ENCODE measurements at places on chromosomes 7 and 10.

GRCh38 chr10:75143353-75143752, 31.9 kb downstream of the SAMD8 start:
- no peak for DNase-seq

DNA sequence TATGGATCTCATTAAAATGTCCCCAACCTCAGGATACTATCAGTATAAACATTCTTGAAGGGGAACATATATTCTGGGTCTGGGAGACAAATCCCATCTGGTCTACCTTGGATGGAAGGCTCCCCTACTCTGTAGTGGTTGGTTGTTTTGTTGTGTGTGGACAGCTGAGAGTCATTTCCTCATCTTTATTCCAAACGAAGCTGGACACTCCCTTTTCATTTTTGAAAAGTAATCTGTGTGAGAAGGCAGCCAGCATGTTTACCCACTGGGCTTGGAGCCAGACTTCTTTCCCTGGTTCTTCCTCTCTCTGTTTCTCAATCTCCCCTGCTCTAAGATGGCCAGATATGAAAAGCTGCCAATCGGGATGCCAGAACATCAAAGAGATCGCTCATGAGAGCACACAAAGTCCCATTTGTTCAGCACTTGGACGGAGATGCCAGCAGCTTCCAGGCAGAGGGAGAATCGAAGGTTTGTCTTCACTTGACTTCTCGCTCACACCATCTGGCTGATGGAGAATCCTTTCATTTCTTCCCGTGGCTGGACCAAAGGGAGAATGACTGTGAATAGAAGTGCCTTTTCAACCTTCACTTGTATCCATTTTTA, 108.1 kb upstream of the AGR3 start:
- DNase-seq: peak; percentile 94

DNA sequence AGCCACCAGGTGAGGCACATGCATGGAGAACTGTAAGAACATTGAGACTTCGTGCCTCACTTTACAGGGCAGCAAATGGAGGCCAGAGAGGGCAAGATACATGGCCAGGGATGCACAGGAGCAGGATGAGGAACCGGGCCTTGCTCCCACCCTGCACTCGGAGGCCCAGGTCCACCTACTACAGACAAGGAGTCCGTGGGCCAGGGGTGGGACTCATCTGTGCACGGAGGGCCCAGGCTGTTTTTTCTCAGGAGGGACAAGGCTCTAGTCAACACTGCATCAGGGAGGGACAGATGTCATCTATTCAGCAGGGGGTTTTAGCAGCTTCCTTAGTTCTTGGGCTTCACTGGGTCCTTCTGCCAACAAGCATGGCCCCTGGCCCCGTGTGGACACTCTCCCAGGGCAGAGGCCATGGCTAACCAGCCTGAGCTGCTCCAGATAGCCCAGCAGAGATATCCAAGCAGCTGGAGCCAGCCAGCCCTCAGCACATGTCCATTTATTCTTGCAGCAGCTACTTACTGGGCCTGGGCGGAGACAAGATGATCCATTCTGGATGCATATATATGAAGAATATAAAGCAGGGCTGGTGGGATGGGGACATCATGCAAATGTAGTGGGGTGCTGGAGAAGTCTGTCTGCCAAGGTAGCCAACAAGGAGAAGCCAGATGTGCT, 134.5 kb upstream of the RET start:
- DNase-seq: no peak

GRCh38 chr10:59852670-59853069, 53.7 kb downstream of the CCDC6 start:
- DNase-seq: no peak

- peak; percentile 9 for DNase-seq
Observed at GRCh38 chr10:51397695-51398094, 301.7 kb downstream of the CSTF2T start.

DNA sequence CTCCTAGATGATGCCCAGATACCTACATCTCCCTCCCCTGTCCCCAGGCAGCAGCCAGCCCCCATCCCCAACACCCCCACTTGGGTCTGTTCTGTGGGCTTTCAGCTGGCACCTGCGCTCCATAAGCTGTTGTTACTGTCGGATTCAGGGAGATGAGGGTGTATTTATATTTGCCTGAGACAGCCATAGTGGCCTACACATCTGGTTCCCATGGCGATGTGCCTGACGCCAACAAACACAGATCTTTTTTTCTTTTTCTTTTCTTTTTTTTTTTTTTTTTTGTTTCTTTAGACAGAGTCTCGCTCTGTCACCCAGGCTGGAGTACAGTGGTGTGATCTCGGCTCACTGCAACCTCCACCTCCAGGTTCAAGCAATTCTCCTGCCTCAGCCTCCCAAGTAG, 73.1 kb downstream of the CLIP2 start:
- DNase-seq: no peak

DNA sequence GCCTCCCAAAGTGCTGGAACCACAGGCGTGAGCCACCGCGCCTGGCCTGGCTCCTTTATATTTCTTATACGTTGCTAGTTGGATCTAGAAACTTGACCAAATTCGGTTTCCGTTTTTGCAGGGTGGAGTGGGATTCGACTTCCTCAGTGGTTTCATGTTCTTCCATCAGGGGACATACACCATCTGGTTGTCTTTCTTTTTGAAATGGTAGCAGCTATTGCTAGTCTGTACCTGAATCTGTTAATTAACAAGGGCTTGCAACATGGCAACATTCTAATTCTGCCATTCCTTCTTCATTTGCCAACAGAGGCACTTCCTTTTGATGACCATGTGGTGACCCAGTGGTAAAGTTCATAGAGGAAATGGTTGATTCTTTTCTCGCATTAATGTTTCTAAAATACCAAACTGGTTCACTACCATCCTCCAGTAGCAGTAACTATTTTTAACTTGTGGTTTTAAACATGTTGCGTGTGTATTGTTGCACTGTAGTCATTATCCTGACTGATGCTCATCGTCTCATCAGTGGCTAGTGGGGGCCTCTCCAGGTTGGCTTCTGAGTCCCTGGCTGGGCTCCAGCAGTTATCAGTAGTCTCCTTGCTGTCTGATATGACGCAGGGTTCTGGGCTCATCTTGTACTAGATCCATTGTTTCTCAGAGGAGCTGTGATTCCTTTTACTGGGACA, 159.2 kb downstream of the RGS10 start:
- no peak for DNase-seq

GRCh38 chr7:11742496-11742895, 89.5 kb downstream of the THSD7A start:
- no peak for DNase-seq

- no peak for DNase-seq
Observed at GRCh38 chr7:155312633-155313032, 15.0 kb downstream of the INSIG1 start.

DNA sequence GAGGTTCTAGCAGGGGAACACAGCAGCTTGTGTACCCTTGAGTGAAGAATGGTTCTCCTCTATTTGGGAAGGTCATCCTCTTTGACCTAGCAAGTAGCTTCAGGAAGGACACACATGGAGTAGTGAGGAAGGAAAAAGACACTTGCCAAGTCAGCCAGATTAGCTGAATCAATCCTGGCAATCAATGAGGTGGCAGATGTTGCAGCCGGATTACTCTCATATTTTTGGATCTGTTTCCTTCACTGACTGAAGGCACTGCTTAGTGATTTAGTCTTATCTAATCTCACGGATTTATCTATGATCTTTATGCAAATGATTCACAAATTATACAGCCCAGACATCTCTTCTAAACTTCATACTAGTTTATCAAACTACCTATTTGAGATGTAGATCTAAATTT, 218.8 kb downstream of the GPR158 start:
- DNase-seq: no peak

- DNase-seq: peak; percentile 61
Observed at GRCh38 chr7:131859147-131859821, 302.9 kb upstream of the PODXL start.

- no peak for DNase-seq
Observed at GRCh38 chr7:27192546-27193334, 7.2 kb downstream of the HOXA13 start.

GRCh38 chr7:131164025-131164925, 163.4 kb upstream of the MKLN1 start:
- DNase-seq: no peak

GRCh38 chr10:133067149-133068105, 20.3 kb upstream of the ADGRA1 start:
- DNase-seq: no peak

DNA sequence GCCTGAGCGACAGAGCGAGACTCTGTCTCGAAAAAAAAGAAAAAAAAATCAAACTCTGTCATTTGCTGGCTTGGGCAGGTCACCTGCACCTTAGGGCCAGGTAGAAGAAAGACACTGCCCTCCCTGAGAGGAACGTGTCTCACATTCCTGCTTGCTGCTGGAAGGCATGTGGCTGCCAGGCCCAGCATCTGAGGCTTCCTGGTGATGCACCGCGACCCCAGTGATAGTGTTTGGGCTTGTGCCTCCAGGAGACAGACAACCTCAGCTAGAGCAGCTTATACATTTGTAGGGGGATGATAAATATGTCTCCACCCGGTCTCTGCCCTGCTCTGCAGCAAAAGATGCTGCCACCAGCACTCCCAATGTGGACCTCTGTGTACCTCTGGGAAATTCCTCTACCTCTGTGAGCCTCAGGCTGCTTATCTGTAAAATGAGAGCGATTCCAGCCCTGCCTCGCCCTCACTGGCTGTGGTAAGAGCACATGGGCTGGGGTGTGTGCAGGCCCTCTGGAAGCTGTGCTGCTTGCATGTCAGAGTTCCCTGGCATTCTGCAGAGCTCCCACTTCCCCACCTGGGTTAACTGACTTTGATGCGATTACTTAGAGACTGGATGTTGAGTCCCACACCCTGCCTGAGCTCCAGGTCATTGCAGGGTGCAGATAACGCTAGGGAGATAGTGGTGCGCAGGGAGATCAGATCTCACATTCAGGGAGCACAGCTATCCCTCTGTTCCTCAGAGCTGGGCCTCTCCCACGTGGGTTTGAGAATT, 19.9 kb downstream of the SLC29A3 start:
- no peak for DNase-seq
